ENCODE measurements at places on chromosomes 5 and 9.
A peak's percentile ranks its signal among the peaks of the same experiment; 100 is the strongest.

GRCh38 chr9:88462191-88462590, 72.8 kb upstream of the NXNL2 start:
- DNase-seq, result no peak

GRCh38 chr9:104682642-104683041, 11.7 kb upstream of the OR13D1 start:
- DNase-seq, result no peak

DNA sequence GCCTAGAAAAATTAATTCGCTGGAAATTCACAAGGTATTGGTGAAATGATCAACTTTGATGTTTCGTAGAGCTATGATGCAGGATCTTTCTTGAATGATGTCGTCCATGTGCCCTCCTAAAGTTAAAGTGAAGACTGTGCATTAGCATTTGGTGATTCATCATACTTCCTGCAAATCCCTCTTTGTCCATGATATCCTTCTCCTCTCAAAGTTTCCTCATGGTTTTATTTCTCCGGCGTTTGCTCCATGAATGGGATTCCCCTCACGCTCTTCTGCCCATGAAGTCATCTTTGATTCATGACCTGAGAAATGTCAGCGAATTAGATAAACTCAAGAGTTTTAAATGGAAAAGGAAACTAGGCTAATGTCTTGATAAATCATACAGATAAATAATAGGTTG, 372.7 kb downstream of the PSAT1 start:
- no peak for DNase-seq

GRCh38 chr9:96022445-96023051, 147.1 kb downstream of the ERCC6L2 start:
- DNase-seq, result no peak

GRCh38 chr9:107953556-107954125, 464.1 kb upstream of the KLF4 start:
- no peak for DNase-seq

- no peak for DNase-seq
Observed at GRCh38 chr5:15827741-15828140, 327.8 kb downstream of the FBXL7 start.

DNA sequence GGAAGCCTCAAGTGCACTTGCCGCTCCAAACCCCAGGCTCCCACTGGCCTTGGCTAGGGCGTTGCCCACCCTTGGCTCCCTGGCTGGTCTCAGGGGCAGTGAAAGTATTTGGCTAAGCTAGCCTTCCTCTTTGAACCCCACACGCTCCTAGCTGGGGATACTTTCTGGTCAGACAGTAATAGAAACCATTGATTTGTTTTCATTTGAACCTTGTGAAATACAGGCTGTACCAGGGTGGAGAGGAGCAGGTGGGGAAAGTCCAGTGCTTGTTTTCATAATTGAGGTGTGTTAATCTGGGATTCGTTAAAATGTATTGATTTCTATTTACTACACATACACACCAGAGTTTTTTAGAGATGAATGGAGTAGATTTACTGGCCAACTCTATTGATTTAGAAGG, 45.9 kb upstream of the TRMT10B start:
- no peak for DNase-seq

- peak; percentile 11 for DNase-seq
Observed at GRCh38 chr5:159915904-159916840, at the start of gene ADRA1B. Gene ADRA1B, plus strand, starts transcription at chr5:159916482. Its CDS starts 424 bp downstream, at chr5:159916906.

DNA sequence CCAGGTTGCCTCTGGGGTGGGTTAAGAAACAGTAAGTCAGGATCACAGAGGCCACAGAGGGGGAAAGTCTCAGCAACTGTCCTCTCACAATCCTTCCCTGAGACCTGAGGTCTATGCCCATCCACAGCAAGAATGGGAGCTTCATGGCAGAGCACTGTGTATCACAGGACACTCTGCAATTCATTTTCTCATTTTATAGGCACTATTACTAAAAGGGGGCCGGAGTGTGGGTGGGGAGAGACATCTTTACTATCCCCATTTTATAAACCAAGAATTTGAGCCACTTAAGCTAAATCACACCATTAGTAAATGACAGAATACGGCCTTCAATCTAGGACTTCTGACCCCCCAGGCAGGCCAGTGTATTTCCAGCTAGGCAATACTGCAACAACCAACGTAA, 79.9 kb downstream of the LHFPL2 start:
- DNase-seq, result no peak

DNA sequence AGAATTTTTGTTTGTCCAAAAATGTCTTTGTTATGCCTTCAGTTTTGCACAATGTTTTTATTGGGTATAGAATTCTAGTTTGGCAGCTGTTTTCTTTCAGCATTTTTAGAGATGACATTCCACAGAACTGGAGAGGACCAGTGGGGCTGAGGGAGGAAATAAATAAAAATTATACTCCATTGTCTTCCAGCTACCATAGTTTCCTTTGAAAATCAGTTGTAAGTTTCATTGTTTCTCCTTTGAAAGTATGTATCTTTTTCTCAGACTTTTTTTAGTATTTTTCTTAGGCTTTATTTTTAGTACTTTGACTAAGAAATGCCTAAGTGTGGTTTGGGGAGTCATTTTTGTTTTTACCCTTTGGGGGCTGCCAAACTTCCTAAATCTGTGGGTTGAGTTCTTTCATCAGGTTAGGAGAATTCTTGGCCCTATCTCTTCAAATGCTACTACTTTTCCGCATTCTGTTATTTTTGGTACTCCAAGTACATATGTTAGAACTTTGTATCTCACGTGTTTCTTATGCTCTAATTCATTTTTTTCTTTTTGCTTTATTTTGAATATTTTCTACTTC, 15.2 kb upstream of the FBLL1 start:
- DNase-seq, result no peak

DNA sequence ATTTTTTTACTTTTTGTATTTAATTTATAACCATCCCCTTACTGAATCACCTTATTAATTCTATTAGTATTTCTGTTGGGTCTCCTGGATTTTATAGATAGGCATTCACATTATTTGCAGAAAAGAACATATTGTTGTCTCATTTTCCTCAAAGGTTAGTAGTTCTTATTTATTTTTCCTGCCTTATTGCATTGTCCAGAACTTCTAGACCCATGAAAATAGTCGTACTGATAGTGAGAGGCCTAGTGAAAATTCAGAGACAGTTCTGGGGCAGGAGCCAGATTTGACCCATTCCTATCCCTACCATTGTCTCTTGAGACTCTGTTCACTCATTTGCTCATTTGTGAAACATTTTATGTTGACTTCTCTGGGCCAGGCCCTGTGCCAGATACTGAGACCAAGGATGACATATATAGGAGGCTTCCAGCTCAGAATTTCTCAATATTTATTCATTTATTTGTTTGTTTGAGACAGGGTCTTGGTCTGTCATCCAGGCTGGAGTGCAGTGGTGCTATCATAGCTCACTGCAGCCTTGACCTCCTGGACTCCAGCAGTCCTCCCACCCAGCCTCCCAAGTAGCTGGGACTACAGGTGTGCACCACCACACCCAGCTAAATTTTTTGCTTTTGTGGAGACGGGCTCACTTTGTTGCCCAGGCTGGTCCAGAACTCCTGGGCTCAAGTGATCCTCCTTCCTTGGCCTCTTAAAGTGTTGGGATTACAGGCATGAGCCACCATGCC, 34.7 kb downstream of the COL27A1 start:
- no peak for DNase-seq

DNA sequence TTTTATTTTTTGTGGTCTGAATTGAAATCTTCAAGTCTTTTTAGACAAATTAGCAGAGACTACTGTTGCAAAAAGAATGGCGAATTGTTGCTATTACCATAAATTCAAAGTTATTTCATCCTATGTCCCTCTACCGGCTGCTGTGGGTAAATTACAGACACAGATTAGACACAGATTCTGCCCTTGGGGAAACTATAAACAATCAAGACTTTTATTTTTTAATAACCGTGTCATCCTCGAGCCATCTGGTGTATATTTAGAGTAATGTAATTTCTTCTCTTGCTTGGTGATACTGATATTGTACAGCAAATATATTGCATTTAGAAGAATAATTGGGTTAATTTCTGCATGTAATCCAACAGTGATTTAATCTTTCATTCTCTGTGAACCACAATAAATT, 228.0 kb upstream of the ADAMTSL1 start:
- DNase-seq, result no peak

DNA sequence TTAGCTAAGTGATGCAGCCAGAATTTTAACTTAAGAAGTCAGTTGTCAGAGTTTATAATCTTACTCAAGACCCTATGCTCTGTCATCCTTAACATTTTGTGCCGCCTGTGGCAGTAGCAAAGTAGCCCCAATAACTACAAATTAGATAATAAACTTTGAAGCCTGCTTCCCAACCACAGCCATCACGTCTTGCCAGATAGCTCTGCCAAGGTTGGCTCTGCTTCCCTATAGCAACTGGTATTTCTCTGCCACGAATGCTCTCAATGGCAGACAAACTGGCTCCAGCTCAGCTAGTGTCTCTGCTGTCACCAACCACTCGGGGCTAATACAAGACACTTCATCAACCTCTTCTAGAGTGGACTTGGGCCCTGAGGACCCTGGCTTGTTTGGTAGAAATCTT, 576.1 kb downstream of the CDH12 start:
- DNase-seq, result no peak

DNA sequence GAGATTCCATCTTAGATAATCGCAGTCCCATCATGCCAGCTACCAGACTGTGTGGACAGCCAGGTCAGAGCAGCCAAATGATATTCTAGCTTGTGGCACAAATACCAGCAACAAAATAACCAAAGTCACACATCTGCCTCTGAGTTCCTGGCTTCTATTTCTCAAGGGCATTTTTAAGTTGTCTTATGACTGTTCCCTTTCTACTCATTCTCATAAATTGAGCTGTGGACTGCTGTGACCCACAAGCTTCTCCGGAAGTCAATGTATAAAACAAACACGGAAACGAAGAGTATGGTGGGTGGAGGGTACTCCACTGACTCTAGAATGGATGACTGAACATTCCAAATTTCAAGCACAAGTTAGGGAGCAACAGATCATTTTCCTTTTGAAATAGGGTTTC, 43.9 kb downstream of the PDCD1LG2 start:
- DNase-seq, result no peak

- DNase-seq, result no peak
Observed at GRCh38 chr5:173629628-173630027, 13.2 kb upstream of the BOD1 start.

GRCh38 chr5:143231973-143232812, 171.3 kb downstream of the NR3C1 start:
- DNase-seq, result no peak

DNA sequence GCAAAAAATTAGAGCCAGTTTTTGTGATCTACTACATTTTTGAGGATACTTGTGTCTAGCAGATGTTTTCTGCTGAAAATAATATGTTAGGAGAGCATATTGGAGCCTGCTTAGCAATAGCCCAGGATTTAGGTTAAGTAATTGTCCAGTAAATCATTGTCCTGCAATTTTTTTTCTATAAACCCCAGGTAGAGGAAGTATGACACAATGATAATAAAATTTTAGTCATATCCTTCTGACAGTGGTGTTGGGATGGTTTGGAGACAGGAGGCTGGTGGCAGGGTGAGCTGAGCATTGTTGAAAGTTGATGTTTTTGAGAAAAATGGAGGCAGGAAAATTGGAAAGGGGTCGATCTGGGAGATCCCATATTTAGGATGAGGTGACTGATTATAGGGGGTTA, 3.5 kb downstream of the SNCAIP start:
- DNase-seq, result no peak

- DNase-seq, result no peak
Observed at GRCh38 chr9:18920141-18921084, 112.6 kb downstream of the SAXO1 start.

- DNase-seq, result no peak
Observed at GRCh38 chr5:127858116-127858784, 155.1 kb downstream of the CCDC192 start.

DNA sequence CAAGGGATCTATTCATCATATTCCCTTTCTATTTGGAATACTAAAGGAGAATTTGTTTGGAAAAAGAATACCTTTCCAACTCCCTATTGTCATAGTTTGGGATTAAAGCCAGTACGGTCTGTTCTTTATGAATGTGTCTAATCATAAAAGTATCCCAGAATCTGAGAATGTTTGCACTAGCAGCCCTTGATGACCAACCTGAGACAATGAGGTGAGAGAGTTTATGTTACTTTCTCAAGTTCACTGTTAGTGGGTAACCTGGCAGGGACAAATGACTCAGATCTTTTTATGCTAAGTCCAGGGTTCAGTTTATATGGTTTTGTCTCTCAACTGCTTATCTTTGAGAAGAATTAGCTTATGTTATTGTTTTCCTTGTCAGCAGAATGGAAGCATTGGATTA, 25.3 kb upstream of the TLR4 start:
- no peak for DNase-seq

- DNase-seq, result no peak
Observed at GRCh38 chr9:93060746-93061259, 2.3 kb downstream of the SUSD3 start.

DNA sequence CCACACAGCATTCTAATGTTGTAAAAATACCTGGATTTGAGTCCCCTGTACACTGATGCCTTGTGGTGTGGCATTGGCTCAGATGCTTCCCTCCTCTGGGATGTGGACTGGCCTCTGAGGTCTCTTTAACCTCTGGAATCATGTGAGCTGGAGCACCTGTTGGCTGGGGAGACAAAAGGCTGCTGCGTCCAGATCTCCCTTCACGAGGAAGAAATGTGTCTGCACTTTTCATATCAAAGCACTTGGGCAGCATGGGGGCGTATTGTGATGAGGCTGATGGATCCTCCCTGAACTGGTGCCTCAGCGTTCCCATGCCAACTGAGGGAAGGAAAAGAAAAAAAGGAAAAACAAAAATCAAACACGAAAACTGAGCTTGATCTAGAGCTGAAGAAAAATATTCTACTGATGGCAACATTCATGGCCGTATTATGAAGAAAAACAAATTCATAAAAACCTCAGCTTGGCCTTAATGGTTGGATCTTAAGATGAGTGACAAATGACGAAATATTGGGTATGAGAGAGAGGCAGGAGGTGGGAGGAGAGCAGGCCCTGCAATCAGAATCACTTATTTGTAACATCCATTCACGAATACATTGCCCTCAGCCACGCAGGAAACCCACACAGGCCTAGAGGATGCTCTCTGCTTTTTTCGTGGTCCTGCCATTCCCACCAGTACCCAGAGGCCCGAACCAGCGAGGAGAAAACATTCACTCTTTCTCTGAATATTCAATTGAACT, 26.2 kb downstream of the GRIA1 start:
- no peak for DNase-seq

GRCh38 chr5:59035681-59036080, 452.8 kb downstream of the RAB3C start:
- no peak for DNase-seq

DNA sequence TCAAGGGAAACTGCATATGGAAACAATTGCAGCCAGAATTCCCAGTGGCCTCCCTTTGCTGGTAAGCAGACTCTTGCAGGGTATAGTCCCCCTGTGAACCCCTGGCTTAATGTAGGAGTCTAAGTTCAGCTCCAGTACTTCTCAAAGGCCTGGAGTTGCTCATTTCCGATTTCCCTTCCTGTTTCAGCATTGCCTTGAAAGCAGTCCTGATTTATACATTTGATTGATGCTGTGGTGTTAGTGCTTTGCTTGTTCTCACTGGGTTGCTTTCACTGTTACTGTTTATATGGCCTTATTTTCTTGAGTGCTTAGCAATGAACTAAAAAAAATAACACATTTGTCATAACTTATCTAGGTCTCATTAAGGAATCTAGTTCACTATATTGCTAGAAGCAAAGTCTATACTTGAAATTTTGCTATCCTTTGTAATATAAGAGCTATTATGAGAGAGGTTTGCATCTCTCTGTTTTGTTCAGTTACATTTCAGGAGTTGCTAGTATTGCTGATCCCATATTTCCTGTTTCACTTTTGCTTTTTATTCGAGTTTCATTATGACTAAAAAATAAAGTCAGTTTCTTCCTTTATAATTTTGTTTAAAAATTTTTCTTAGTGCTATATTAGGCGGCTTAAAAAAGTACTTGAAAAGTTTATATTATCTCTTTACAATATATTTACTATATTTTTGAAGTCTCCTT, 122.4 kb upstream of the NMUR2 start:
- no peak for DNase-seq

GRCh38 chr5:96857454-96857853, 18.8 kb upstream of the ERAP2 start:
- DNase-seq, result no peak

All from amygdala (tissue), 56 donors.